ENCODE measurements at places on chromosomes 6 and 20. TPM values are rescaled to one million over a fixed set of nuclear protein-coding genes. Genes with fewer than 3 reads are reported as not detected.

DNA sequence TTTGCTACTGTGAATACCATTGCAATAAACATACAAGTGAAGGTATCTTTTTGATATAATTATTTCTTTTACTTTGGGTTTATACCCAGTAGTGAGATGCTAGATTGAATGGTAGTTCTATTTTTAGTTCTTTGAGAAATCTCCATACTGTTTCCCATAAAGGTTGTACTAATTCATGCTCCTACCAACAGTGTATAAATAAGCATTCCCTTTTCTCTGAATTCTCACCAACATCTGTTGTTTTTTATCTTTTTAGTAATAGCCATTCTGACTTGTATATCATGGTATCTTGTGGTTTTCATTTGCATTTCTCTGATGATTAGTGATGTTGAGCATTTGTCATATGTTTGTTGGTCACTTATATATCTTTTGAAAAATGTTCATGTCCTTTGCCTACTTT, 183.6 kb upstream of the LRFN2 start:
- no peak for DNase-seq

- DNase-seq = no peak
Observed at GRCh38 chr6:39847221-39847620, 55.0 kb downstream of the DAAM2 start.

- no peak for DNase-seq
Observed at GRCh38 chr6:134288538-134289203, 29.2 kb downstream of the SGK1 start.

DNA sequence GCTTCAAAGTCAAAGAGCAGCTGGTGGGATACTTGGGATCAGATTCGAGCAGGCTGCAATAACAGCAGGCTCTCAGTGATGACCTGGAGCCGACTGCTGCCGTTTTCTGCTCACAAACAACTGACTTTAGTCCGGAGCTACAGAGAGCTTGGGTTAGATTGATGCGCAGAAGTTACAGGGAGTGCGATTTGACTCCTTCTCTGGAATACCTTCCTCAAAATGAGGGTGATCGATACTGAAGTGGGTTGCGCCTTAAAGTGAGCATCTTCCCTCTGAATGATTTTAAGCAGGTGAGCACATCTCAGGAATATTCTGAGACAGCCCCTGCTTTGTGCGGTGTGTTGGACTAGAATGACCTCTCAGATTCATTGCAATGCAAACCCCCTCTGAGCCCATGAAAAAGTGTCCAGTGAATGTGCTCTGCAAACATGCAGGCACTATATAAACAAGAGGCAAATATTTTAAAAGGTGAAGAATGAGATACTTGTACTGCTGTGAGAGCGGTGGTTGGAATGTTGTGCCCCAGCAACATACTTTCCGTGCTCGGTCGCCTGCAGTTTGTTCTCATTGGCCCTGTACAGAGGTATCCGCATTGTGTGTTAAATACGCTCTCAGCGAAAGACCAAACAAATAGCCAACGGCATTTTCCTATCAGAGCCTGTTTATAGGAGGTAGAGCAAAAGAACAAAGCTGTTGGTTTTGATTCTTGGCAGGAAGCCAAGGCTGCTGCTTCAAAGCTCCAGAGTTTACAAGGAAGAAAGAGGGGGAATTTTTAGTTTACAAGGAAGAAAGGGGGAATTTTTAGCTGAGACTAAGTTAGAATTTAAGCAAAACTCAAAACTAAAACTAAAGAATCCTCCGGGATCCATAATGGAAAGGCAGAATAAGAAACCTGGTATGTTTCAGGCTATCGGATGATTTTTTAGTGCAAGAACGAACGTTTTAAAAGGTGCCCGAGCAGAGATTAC, 67.7 kb downstream of the PHACTR2 start:
- no peak for DNase-seq

IBTK gene
- total RNA-seq = 24.5 TPM

CD2AP gene
- 38.8 TPM for total RNA-seq

DNA sequence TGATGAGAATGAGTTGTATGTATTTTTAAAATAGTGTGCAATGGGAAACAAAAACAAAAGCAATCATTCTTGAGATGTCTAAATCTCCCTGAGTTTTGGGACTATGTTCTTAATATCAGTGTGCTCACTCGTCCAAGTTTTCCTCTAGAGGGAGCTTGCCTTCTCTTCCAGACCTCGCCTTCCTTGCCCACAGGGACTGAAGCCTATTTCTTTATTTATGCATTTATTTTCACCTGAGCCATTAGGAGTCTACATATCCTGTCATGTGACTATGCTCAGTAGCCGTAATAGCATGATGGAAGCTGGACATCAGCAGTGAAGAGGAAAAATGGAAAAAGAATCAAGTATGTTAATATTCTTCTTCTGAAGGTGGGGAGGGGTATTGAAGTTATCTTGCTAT, 131.2 kb downstream of the SH3BGRL2 start:
- DNase-seq = no peak

- DNase-seq = no peak
Observed at GRCh38 chr20:39070484-39071231, 108.5 kb downstream of the DHX35 start.

DNA sequence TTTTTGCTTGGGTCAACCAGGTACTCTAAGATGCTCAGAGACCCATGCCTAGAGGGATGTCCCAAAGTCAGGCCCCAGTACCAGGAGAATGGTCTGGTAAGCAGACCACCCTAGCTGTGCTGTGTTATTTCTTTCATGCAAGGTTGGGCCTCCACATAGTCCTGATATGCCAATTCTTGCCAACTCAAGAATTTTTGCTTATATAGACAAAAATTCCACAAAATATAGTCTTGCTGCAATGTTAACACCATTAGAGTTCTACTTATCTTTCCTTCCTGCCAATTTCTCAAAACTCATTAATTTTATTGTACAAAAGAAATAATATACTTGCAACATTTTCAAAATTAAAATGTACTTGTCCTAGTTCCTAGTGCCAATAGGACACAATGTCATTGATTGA, 33.9 kb upstream of the TINAG start:
- no peak for DNase-seq

DNA sequence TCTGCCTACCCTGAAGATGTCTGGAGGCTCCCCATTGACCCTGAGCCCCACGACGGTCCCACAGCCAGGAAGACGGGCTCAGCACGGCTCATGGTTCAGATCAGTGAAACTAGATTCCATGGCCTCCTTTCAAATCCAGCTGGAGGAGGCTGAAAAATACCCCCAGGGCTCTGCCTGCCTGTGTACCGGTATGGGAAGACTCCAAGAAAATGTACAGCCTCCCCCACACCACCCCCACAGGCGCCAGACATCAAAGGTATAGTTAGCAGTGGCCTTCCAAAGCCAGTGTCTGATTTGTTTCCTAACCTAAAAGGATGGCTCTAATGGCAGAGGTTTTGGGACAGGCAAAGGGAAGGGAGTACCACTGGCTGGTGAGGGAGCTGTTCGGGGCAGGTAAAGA, 86.2 kb upstream of the SNAP25 start:
- DNase-seq = no peak

MMP24 gene
- not detected for total RNA-seq
